ENCODE measurements at places on chromosomes 11 and 22.

- H3K36me3 ChIP-seq = no peaks in the 10 kb centered on the region
- peak overlapping the region; percentile 53 for H3K4me3 ChIP-seq
- H3K4me1 ChIP-seq = peaks cover 39% of the 10 kb centered on the region
- DNase-seq = peak; percentile 29
- H3K27me3 ChIP-seq = no peaks in the 10 kb centered on the region
Observed at GRCh38 chr11:1881442-1882264, 10.0 kb downstream of the PRR33 start.

DNA sequence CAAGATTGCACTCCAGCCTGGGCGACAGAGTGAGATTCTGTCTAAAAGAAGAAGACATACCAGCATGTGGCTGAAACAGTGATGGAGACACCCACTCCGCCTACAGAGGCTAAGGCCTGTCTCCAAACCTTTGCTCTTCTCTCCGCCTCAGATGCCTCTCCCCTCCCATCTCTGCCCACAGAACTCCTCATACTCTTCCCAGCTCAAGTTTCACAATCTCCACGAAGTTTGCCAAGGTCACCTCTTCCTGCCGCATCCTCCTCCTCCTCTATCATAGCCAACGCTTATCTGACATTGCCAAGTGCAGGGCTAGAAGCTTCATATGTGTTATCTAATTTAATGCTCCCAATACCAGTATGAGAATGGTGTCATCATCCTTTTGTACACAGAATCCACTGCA is 25.9 kb upstream of the FBLN1 start:
- H3K36me3 ChIP-seq = no peaks in the 10 kb centered on the region
- H3K27me3 ChIP-seq = peaks cover 4% of the 10 kb centered on the region
- H3K4me3 ChIP-seq = no peak overlapping the region
- DNase-seq = no peak
- no peak overlapping the region for H3K27ac ChIP-seq

DNA sequence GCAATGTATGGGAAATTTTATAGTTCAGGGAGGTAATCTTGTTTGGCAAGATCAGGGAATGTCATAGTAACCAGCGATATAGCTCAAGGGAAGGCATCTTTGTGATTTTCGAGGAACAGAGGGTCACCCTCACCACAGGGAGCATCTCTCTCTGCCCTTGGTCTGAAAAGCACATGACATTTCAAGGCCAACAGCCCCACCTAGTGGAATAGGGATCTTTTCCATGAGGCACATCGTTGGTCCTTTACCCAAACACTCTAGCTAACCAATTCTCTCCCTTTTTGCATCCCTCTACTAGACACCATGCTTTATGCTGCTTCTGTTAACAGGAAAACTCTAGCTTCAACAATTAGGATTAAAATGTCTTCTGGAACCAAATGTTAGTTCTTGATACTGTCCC is 179.0 kb downstream of the GRM5 start:
- no peaks in the 10 kb centered on the region for H3K36me3 ChIP-seq
- H3K27me3 ChIP-seq = no peaks in the 10 kb centered on the region
- no peak overlapping the region for H3K27ac ChIP-seq
- no peaks in the 10 kb centered on the region for H3K4me1 ChIP-seq

- peaks cover 31% of the 10 kb centered on the region for H3K4me1 ChIP-seq
- no peaks in the 10 kb centered on the region for H3K36me3 ChIP-seq
- no peak within 1 kb of the TSS for H3K27ac ChIP-seq
- no peak within 1 kb of the TSS for H3K4me3 ChIP-seq
Observed at GRCh38 chr11:62921201-62921572, at the start of gene CHRM1. Gene CHRM1, minus strand, starts transcription at chr11:62921363. Its CDS starts 10,263 bp downstream, at chr11:62911100.

GRCh38 chr11:111336582-111337256 is 38.4 kb downstream of the POU2AF3 start:
- no peak overlapping the region for H3K4me3 ChIP-seq
- H3K36me3 ChIP-seq = peaks cover 5% of the 10 kb centered on the region
- H3K27ac ChIP-seq = no peak overlapping the region
- DNase-seq = no peak
